A549 treated with AZD2906 at 1 μM for 4 hours (cell line): ENCODE measurements at places on chromosomes 1 and 21. TPM values are rescaled to one million over a fixed set of nuclear protein-coding genes. Genes with fewer than 3 reads are reported as not detected.

Gene TMPRSS15
- total RNA-seq: not detected in 5 replicates

Gene GJA5
- 0.02 to 0.07 TPM in 2 of 5 replicates, not detected in the others for total RNA-seq

Gene ADAM30
- not detected in 5 replicates for total RNA-seq

Gene TMPRSS3
- 0.14 to 0.30 TPM (median 0.20 TPM) in 5 replicates for total RNA-seq

Gene PDZK1
- total RNA-seq: 0.56 to 1.2 TPM (median 0.83 TPM) in 5 replicates

Gene AIRE
- 0.03 TPM in 1 of 5 replicates, not detected in the others for total RNA-seq

Gene LRRC8B
- total RNA-seq: 2.3 to 3.8 TPM (median 3.3 TPM) in 5 replicates

Gene PCSK9
- total RNA-seq: 2.0 to 3.3 TPM (median 2.7 TPM) in 5 replicates

Gene TNFSF4
- total RNA-seq: 0.05 to 0.09 TPM (median 0.07 TPM) in 5 replicates

Gene UQCRHL
- 5.5 to 7.6 TPM (median 6.6 TPM) in 5 replicates for total RNA-seq
